ENCODE measurements at places on chromosomes 16 and 17.
A peak's percentile ranks its signal among the peaks of the same experiment; 100 is the strongest.

DNA sequence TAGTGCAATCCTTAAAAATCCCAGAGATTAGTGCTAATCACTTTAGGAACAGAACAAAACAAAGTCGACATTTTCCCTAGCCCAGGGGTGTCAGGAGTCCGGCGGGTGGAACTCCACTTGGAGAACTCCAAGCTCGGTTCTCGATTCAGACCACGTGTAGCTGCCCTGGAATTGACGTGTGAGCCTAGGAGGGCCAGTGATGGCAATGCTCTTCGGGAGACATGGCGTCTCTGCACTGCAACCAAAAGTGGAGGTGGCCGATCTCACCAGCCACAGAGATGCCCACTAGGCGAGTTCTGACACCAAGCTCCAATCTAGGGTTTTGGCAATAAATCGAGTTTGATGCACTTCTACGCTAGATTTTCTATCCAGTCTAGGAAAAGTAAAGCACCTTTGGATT, 17.6 kb downstream of the MAP1LC3B start:
- DNase-seq: no peak

DNA sequence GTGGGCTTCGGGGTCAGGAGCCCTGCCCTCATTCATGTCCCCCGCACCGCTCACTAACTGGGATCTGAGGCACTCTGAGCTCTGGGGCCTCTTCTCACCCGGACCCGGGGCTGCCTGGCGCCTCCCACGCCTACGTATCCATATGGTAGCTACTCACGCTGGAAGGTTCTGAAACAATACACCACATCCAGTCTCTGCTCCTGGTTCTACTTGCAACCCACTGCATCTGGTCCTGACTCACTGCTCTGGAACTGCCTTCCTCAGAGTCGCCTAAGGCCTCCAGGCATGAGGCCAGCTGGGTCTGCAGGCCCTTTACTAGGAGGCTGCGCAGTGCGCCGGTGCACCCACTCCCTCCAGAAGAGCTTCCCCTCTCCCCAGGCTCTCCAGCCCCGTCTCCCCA, 18.1 kb downstream of the USP36 start:
- no peak for DNase-seq

GRCh38 chr17:1630662-1631061, 2.0 kb upstream of the SLC43A2 start:
- no peak for DNase-seq

- no peak for DNase-seq
These were observed 59.4 kb downstream of the NT5M start for GRCh38 chr17:17362540-17362930.

DNA sequence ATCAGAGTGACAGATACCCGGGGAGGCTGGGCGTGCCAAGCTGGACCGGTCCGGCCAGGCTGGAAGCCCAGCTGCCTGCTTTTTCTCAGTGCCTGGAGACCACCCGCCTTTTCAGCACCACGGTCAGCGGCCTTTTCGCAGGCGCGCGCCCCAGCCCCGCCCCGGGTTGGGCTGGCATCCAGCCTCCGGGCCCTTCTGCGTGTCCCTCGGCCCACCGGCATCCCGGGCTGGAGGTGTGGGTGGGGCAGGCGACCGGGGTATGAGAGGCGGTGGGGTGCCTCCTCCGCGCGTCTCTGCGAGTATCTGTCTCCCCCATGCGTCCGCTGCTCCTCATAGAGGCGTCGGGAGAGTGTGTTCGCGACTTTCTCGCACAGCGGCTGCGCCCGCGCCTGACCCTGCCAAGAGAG, 102.5 kb downstream of the MRM1 start:
- no peak for DNase-seq

DNA sequence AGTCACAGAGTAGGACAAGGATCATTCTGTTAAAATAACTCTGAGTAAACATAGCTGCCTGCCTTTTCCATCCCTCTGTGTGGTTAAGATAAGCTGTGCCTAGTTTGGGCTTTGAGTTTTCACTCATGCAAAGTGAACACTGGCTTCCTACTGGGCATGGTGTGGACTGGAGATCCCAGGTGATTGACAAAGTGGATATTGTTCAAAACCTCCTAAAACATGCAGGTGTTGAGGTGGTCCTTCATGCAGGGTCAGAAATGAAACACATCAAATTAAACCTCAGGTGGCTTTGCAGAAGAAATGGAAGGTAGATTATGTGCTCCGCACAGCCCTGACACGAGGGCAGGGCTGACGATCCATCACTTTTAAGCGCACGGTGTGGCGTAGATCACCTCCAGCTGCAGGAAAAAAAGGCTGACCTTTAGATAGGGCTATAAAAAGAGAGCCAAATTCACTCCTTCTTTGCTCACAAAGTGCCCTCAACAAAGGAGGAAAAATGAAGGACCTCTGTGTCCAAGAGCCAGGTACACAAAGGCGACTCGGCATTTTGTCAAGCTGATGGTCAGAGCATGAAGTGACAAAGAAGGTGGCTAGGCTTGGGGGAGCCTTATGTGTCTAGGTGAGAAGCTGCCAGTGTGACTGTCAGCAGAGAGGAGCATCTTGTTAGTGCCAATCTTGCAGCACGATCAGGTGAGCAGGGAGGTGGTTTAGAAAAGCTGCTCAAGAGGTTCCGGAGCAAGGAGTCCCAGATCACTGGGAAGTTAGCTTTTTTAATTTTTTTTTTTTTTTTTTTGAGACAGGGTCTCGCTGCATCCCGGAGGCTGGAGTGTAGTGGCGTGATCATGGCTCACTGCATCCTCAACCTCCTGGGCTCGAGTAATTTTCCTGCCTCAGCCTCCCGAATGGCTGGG, 19.9 kb upstream of the ITPRIPL2 start:
- DNase-seq: no peak

DNA sequence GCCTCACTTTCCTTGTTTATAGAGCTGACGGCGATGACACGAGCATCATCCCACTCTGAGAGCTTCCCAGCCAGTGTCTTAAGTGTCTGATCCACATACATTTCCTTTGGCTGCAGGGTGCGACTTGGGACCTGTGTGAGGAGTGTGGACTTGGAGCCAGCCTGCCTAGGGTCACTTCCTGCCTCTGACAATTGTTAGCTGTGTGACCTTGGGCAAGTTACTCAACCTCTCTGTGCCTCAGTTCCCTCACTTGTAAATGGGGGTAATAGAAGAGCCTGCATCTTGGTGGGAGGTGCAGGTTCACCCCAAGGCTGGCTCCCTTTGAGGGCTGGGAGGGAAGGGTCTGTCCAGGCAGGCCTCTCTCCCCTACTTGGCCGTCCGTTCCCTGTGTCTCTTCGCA, 27.4 kb upstream of the GSE1 start:
- no peak for DNase-seq

DNA sequence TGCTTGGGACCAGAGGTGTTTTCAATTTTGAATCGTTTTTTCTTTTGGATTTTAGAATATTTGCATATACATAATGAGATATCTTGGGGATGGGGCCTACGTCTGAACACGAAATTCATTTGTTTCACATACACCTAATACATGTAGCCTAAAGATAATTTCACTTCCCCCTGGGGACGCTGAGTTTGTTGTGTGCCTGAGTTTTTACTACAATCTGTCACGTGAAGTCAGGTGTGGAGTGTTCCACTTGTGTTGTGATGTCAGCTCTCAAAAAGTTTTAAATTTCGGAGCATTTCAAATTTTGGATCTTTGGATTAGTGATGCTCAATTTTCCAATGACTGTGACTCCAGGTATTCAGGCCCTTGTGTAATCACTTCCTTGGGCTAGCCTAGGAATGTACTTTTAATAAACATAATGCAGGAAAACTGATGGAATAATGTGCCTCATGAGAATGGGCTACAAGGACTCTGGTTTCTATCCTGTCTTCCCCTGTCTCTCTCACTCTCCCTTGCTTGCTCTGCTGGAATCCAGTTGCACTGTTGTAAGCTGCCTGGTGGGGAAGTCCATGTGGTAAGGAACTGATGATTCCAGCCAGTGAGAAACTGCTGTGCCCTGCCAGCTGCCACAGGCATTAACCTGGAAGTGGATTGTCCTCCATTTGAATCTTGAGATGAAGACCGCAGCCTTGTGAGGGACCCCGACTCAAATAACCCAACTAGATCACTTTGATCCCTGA, 403.8 kb downstream of the SHISA9 start:
- no peak for DNase-seq

GRCh38 chr16:5649762-5650743, 552.5 kb upstream of the EEF2KMT start:
- DNase-seq: no peak

GRCh38 chr16:72811188-72811720, 236.7 kb downstream of the ZFHX3 start:
- no peak for DNase-seq

GRCh38 chr16:81715358-81716196, 63.5 kb upstream of the PLCG2 start:
- DNase-seq: no peak

- no peak for DNase-seq
These were observed 53.5 kb downstream of the C17orf58 start for GRCh38 chr17:67942810-67943209.

DNA sequence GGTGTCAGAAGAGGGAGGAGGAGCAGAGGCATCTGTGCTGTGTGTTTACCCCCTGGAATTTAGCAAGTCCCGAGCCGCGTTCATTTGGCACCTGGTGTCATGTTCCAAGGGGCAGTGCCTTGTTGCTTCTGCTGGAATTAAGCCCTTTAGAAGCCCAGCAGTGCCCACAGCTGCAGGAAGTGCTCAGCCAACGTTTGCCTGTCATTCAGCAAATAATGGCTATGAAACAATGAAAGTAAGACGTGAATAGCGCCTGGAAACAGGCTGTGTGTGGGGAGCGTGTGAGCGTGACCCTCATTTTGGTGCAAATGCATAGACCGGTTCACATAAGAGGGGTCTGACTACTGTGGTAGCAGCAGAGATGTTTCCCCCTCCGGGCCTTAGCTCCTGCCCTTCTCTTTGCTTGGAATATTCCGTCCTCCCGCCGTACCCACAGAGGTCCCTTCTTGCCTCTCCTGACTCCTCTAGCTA, 5.8 kb upstream of the ATP2C2 start:
- DNase-seq: no peak

GRCh38 chr16:3459401-3460090, 16.1 kb downstream of the NAA60 start:
- no peak for DNase-seq

- DNase-seq: no peak
These were observed 2.2 kb upstream of the KRTAP4-1 start for GRCh38 chr17:41186872-41187271.

GRCh38 chr16:89155851-89156739, 15.5 kb upstream of the CDH15 start:
- no peak for DNase-seq

DNA sequence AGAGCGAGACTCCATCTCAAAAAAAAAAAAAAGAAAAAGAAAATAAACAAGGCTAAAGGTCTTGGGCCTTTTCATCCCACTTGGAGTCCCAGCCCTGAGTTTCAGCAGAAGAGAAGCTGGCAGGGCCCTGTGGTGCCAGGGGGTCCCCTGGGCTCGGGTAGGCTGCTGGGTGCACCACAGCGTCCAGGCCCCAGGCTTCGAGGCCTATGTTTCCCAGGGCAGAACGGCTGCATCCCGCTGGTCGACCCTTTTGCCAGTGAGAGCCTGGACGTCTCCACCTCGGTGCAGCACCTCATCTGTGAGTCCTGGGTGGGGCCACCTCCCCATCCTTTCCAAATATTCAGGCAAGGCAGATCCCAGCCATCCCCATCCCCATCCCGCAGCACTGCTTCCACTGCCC, 2.2 kb downstream of the TMEM235 start:
- no peak for DNase-seq

GRCh38 chr17:35889241-35889640, 9.1 kb upstream of the CCL5 start:
- DNase-seq: no peak

- DNase-seq: no peak
These were observed 101.9 kb downstream of the KCNJ2 start for GRCh38 chr17:70271200-70271599.

GRCh38 chr17:2885733-2886132, 89.5 kb downstream of the RAP1GAP2 start:
- DNase-seq: no peak

- DNase-seq: no peak
These were observed 2.5 kb upstream of the HP start for GRCh38 chr16:72051818-72052217.

GRCh38 chr17:34375426-34375997, 12.5 kb upstream of the CCL1 start:
- no peak for DNase-seq

DNA sequence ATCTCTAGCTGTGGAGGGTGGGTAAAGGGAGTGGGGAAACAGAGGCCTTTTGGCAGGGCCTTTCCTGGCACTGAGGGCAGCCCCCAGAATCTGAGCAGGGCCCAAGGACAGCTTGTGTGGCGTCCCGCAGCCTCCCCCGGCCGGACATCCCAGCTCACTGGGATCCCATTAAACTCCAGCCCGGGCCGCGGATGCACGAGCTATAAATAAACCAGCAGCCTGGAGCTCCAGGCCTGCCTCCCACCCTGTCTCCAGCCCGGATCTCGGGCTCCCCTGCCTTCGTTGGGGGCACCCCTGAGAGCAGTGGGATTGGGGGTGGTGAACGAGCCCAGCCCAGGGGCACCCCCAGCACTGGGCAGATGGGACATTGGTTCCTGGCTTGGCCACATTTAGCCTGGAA, 13.8 kb upstream of the AATK start:
- no peak for DNase-seq

DNA sequence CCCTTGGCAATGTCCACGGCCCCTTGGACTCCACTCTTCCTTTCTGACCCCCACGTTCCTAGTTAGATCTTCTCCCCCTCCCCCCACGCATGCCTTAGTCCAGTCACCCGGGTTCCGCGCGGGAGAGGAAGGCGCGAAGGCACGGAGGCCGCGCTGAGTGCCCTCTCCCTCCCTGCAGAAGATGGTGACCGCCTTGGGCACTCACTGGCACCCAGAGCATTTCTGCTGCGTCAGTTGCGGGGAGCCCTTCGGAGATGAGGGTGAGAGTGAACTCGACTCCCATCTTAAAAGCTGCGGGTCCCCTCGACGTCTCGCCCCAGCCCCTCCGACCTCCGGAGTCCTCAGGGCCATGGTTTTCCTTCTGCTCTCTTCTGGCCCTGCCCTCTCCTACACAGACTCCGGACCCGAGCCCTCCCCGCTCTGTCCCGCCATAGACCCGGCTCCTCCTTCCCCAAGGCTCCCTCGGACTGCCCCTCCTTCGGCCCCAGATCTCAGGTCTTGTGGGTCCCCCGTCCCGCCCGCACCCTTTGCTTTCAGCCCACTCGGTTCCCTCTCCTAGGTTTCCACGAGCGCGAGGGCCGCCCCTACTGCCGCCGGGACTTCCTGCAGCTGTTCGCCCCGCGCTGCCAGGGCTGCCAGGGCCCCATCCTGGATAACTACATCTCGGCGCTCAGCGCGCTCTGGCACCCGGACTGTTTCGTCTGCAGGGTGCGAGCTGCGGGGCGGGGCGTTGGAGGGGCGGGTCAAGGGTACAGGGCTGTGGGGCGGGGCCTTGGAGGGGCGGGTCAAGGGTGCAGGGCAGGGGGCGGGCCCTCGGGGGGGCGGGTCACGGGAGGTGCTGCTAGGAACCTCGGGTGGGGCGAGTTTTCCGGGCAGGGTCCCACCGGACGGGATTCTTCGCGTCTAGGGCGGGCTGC, 4.6 kb downstream of the TGFB1I1 start:
- DNase-seq: peak; percentile 87

DNA sequence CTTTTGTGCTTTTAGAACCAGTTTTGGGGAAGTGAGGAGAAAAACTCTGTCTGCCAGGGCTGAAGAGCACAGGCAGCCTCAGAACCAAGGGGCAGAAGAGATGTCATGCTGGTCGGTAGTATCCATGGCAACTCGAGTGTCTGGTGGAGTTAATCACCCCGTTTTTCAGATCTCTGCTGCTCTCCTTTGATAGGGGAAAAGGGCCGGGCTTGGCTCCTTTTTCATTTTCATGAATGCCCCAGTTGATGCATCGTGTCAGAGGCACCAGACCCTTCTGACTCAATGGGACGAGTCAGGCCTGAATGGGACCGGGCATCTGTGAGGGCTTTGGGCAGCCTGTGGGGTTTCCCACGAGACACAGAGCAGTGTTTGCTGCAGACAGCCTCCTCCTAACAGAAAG, 304.6 kb downstream of the ABCC12 start:
- no peak for DNase-seq
